Aorta (tissue), 5 donors: ENCODE measurements at places on chromosomes 3 and 15. TPM values are rescaled to one million over a fixed set of nuclear protein-coding genes. Genes with fewer than 3 reads are reported as not detected.

CORO2B gene
- 9.2 TPM for total RNA-seq

CAND2 gene
- total RNA-seq, result 23.5 TPM

WDR93 gene
- not detected for total RNA-seq

IL5RA gene
- total RNA-seq, result 0.18 TPM

RASGRP1 gene
- total RNA-seq, result 3.1 TPM
